ENCODE measurements at places on chromosomes 1 and 21.

DNA sequence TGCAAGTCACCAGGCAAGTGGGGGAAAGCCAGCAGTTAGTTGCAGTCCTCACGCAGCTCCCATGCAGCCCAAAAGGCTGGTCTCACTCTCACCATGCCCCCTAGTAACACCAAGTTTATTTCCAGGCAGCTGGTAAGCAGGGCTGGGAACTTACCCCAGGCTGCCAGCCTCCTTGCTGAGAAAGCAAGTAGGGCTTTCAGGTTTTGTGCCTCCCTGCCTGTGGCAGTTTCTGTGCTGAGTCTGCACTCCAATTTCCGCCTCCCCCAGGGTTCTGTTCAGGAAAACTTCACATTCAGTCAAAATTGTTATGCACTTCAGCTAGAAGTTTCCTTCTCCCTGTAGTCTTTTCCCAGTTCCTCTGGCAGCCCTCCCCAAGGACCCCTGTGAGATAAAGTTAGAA is 102.0 kb upstream of the SGIP1 start:
- no peak for DNase-seq

DNA sequence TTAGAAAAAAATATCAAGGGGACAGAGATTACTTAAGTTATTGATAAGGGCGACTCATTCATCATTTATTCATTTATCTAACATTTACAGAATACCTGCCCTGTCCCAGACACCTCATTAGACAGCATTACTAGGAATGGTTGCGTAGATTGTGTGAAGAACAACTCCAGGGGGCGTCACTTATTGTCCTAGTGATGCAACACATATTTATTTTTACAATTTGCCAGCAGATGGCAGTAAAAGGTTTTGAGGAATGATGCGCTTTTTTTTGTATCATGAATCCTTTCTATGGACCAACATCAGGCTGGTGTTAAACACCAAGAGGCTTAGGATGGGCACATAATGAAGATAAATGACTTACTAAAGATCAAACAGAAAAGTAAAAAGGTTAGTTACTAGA is 5.5 kb downstream of the NCAM2 start:
- no peak for DNase-seq

GRCh38 chr21:45406801-45407628 is 2.0 kb downstream of the COL18A1 start:
- no peak for DNase-seq

- no peak for DNase-seq
Measured at GRCh38 chr1:30169269-30169668, 554.1 kb downstream of the MATN1 start.

DNA sequence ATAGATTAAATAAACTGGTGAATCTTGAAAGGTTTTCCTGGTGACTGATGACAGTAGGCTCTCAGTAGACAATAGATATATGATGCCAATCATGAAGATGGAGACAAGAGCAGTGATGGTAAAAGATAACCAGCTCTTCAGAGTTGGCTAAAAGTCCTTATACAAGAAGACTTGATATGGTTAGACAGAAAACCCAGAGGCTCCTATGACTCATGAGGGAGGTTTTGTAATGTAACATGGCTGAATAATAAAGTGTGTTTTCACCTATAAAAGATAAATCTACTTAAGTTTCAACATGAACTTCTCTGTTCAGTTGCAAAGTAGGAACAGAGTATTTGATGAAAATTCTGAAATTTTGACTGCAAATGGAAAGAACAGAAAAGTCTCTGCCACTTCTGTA is 12.7 kb upstream of the CRNN start:
- DNase-seq = no peak

DNA sequence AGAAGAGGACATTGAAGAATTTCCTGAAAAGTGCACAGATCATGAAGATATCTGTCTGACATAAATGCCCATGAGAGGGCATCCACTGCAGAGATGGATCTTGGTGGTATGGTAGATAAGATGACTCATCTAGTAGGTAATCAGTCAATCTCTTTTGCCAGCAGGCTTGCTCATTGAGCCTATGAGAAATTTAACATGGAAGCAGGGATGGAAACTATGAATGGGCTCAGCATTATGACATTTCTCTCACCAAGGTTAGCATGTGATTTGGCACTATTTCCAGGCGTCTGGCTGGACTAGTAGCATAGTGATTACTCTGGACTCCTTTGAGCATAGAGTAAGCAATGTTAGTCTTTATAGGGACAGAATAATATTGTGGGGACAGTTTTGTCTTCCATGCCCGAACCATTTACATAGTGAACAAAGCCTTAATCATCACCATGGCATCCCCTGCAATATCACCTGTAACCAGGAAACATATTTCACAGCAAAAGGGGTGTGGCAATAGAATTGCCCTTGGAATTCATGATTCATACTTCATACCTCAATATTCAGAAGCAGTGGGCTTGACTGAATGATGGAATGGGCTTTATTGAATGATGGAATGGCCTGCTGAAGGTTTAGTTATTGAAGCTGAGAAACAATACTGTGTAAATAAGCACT is 7.3 kb downstream of the OR2C3 start:
- DNase-seq = no peak

DNA sequence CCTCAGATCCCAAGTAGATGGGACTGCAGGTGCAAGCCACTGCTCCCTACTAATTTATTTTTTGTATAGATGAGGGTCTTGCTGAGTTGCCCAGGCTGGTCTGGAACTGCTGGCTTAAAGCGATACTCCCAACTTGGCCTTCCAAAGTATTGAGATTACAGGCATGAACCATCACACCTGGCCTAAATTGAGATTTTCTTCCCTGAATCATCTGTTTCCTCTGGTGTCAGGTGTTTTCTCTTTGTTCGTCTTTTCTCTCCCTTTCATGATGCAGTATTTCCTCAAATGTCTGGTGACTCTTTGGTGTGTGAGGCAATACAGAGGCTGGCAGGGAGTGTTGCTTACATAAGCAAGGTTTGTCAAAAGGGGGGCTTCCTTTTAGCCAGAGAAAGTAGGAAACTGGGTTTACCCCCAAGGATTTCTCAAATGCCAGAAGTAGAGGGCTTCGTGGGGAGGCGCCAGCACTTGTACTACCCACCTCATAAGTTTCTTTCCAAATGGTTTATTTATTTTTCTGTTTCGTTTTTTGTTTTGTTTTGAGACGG is 27.6 kb downstream of the CLDN14 start:
- DNase-seq = no peak

GRCh38 chr1:81590171-81590570 is 210.6 kb upstream of the ADGRL2 start:
- DNase-seq = no peak

GRCh38 chr1:71196685-71197084 is 115.8 kb upstream of the ZRANB2 start:
- no peak for DNase-seq

GRCh38 chr1:183164340-183164739 is 21.7 kb upstream of the LAMC2 start:
- no peak for DNase-seq

DNA sequence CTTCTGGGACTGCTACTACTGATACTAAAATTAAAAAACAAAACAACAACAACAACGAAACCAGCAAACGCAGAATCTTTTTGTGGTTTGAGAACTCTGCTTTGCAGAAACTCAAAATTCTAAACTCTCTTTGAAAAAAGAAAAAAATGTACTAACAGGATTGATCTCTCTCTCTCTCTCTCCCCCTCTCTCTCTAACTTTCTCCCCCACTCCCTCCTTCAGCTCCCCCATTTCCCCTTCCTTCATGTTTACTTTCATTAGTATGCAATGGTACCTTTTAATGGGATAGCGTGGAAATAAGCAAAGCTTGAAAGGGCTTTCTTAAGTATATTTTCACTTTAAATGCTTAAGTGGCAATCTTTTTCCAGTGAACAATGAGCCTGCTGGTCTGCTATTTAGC is 562.6 kb upstream of the ADGRL2 start:
- DNase-seq = no peak

DNA sequence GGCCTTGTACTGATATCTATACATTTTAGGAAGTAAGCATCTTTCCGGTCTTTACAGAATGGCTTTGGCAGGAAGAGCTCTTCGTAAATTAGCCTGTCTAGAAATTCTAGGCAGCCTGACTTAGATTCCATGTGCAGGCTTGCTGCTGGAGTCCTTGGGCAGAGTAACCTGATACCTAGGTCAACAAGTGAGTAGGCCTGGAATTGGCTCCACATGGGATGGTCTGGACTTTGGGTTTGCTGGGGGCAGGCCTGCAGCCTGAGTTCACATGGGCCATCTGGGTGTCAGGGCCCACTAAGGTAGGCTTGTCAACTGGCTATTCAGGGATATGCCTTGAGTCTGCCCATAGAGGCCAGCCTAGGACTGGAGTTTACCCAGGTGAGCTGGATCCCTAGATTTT is 59.6 kb upstream of the CYYR1 start:
- DNase-seq = no peak

DNA sequence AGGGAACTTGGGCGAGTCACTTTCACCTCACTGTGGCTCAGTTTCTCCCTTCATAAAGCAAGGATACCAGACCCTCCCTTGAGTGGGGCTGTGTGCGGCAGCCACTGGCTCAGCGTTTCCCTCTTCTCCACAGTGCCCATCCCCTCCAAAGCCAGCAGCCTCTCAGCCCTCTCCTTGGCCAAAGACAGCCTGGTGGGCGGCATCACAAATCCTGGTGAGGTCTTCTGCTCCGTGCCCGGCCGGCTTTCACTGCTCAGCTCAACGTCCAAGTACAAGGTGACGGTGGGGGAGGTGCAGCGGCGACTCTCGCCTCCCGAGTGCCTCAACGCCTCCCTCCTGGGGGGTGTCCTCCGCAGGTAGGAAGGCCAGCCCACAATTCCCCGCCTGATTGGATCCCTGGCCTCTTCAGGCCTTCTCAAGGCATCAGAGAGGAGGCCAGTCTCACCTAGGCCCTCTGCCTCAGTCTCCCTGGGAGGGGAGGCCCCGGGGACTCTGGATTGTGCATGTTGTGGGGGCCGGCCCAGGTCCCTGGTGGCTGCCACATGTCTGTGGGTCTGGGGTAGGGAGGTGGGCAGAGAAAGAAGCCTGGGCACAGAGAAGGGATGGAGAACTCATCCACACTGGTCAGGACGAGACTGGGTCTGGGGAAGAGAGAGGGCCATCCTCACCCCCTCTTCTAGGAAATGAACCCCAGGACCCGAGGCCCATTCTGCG is 15.2 kb downstream of the TFAP2E start:
- no peak for DNase-seq

- DNase-seq = no peak
Measured at GRCh38 chr1:25569597-25570396, 26.4 kb downstream of the LDLRAP1 start.

DNA sequence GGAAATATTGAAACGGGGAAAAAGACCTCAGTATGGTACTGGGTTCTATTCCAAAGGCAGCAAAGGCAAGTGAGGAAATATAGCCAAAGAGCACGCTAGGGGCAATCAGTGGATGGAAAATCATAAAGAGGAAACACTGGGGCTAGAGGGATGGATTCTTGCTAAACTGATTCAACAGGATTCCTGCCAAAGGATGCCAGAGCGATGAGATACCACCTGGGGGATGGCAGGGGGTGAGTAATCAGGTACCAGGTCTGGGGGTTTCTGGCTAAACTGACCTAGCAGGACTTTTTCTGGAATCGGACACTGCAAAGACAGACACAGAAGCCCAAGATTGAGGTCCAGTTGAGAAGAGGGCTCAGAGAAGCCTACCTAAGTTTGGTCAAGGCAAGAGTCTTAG is 6.7 kb downstream of the CHI3L2 start:
- no peak for DNase-seq

DNA sequence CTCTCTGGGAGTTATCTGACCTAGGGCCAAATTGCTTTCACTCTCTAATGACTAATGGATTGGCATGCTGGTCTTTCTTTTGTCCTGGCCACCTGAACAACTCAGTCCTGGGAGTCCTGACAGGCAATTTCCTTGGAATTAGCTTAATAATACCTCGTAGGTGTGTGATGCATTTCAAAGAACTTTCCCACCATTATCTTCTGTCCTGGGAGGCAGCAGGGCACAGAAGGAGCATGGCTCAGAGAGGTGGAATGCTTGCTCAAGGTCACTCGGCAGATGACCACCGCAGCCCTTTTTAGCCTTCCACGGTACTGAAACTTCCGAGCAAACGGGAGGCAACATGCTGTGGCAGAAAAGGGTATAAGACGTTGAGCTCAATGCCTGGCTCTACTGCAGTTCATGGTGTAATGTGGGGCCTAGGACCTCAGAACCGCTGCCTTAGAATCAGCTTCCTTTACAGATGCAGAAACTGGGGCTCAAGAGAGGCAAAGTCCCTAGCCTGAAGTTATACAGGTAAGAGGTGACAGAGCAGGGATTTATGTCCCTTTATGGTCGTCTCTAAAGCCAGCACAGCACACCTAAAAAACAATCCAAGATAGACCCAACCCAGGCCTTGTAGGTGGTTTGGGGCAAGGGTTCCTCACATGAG is 3.2 kb downstream of the ID3 start:
- no peak for DNase-seq

GRCh38 chr1:36109041-36109679 is 15.9 kb downstream of the COL8A2 start:
- DNase-seq = no peak

- DNase-seq = no peak
Measured at GRCh38 chr1:65175171-65176055, 27.4 kb downstream of the AK4 start.

- DNase-seq = no peak
Measured at GRCh38 chr21:26572702-26573381, at the start of gene CYYR1. CYYR1 (minus strand) TSS chr21:26573286; CDS start chr21:26572940, 346 bp downstream.

DNA sequence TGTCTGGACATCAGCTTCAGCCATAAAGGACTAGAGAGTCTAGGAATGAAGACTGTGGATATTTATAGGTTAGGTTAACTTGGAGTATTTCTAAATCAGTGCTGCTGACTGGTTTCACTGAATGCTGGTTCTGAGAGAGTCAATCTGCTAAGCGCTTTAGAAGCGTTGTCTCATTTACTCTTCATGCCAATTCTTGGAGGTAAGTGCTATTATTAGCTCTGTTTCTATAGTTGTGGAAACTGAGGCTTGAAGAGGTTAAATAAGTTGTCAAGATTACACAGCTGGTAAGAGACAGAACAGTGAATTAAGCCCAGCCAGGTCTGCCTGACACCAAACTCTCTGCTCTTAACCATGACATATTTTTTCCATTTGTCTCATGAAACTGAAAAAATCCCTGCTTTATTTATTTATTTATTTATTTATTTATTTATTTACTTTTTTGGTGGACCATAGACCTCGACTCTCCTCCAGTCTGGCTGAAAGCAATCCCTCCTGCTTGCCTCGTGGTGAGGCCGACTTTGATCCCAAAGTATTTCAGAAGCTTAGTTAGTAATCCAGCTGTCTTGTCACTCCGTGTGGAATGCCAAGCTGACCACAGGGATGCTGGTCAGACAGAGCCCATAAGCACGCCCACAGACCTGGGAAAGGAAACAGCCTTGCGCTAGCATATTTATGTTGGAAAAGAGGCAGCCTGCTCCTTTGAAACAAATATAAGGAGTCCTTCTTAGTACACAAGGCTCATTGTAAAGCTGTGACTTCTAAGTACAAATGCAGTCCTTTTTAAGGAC is 16.9 kb downstream of the NTMT2 start:
- DNase-seq = no peak

DNA sequence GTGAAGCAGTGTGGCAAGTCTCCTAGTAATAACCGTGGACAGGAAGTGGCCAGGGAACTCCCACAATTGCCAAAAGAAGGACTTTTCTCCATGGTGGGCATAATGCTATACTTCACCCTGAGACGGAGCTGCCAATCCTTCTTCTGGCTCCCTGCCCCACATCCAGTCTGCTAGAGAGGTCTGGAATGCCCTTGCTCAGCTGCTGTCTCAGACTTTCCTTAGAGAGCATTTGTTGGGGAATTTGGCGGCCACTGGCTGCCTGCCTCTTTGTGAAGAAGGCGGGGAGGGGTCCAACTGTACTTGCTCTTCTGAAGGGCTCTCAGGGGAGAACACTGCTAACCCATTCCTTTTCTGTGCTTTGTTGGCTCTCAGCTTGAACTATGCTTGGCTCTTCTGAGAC is 123.7 kb upstream of the EDN2 start:
- DNase-seq = no peak

Data from stimulated activated CD4-positive, alpha-beta T cell treated with anti-CD3 and anti-CD28 coated beads, Interleukin-12 subunit alpha, Interleukin-12 subunit beta, amount 100 ng/mL, for 24 hours (primary cell).